NK-92 treated with Interleukin-12 subunit alpha and Interleukin-12 subunit beta, amount 100 ng/mL, for 24 hours (cell line): ENCODE measurements at places on chromosomes 5 and 9.

- no peak for DNase-seq
These were observed 30.4 kb upstream of the FABP6 start for GRCh38 chr5:160198841-160199409.

DNA sequence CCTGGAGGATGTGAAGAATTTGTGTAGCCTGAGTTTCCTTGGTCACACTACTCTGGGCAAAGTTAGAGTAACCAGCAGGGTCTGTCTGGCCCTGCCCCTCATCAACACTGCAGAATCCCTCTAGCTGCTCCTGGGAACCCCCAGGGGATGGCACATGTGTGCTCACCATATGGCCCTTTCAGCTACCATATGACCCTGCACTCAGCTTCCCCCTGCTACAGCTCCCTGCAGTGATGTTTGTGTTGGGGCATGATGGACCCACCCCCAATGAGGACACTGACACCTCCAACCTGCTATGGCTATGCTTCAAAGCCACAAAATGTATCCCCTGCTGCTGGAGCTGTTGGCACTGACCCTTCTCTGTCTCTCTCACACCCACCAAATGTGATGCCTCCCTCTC is 152.7 kb downstream of the SNX18 start:
- peak; percentile 19 for DNase-seq

- no peak for DNase-seq
These were observed 24.4 kb upstream of the SH3RF2 start for GRCh38 chr5:145912019-145912418.

GRCh38 chr9:19171271-19171670 is 44.0 kb upstream of the PLIN2 start:
- no peak for DNase-seq

DNA sequence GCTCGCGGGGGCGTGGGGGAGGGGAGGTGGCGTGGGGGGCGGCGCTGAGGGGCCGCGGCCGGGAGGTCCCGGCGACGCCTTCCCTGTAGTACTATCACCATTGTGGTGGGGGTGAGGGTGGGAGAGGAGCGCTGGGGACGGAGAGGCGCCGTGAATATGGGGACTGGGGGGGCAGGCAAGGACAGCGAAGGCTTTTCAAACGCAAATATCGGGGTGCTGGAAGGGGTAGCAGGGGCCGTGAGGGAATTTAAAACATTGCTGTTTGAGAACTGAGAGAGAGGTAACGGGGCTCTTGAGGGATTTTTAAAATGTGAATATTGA is 427 bp downstream of the RBM27 start:
- DNase-seq, result no peak

DNA sequence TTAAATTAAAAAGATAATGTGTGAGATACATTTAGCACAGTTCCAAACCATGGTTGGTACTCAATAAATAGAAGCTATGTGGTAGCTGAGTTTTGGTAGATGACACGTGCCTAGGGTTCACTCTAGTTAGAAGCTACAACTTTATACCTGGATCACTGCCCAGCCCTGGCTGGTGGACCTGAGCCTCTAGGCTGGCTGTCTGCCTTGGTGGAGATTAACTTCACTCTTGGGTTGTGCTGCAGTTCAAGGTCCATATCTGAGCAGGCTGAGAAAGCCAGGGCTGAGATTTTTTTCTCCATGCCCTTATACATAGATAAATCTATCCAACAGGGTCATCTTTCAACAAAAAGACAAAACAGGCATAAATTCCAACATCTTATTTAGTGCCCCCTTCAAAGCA is 44.6 kb upstream of the SPDL1 start:
- DNase-seq, result no peak

DNA sequence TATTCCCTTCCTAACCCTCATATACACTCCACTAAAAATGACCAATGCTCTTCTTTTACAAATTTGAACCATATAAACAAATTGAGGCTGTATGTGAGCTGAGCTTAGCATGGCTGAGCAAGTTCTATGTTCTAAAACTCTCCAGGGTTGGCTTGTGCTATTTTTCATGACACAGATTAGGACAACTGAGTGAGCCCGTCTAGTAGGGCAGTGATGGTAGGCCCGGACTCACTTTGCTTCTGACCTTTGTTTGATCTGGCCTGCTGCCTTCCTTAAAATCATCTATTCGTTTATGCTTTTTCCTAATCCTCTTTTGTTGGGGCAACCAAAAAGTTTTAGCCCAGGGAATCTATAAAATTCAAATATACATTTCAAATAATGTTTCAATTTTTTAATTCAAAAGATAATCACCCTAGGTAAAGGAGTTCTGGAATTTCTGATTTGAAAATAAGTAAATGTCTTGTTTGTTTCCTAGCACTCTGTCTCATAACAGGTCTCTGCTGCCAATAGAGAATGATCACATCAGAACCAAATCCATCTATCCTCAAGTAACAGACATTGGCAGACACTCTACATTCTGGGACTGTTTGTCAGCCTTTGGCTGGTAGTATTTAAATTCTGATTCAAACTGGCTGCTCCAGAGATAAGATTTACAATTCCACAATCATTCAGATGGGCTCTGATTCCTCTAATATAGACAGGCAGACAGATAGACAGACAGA is 217.0 kb upstream of the TARS1 start:
- DNase-seq, result no peak

- DNase-seq, result no peak
These were observed 16.6 kb downstream of the ATOX1 start for GRCh38 chr5:151741678-151742423.

DNA sequence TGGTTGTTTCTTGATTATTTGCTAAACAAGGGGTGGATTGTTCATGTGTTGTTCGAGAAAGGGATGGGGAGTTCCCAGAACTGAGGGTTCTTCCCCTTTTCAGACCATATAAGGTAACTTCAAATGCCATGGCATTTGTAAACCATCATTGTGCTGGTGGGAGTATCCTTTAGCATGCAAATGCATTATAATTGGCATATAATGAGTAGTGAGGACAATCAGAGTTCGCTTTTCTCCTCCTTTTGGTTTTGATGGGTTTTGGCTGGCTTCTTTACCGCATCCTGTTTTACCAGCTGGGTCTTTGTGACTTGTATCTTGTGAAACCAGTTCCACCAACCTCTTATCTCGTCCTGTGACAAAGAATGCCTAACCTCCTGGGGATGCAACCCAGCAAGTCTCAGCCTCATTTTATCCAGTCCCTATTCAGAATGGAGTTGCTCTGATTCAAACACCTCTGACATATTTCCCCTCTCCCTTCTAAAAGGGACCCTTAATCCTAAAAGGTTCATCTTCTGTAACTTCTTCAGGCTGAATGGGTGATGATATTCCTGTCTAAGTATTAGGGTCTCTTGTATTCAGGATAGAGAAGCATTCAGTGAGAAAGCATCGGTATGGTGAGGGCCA is 8.7 kb upstream of the FBN2 start:
- no peak for DNase-seq
